ENCODE measurements at places on chromosomes 6 and 20.

DNA sequence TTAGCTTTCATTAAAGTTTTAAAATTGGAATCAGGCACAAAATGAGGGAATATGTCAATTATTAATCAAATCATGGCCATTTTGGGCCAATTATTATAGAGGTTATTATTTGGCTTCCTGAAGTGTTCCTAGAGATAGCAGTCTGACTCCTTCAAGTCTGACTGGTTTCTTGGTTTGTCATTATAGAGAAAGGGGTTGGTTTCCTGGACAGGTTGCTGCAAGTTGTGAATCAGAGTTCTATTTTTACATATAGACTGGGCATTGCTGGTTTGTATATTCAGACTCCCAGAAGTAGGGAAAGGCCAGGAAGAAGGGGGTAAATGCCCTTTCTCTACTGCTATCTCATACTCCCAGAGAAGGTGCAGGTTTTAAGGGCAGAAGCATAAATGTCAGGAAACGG lies 121.4 kb upstream of the CEP162 start:
- no peak for DNase-seq

DNA sequence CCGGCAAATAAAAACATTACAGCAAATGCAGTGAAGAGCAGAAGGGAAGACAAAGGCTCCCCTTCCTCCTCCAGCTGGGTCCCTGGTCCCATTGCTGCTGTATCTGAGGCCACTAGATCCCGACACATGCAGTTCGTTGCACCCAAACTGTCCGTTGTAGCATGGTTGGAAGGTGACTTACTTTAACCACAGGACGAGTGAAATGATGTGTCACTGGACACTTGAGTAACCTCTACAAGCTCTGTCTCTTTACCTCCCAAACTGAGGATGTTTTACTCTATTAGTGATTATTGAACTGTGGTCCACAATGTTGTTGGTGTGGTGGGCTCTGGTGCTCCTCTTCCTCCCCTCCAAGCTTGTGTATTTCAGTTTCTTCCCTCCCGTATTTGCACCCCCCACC lies 46.2 kb upstream of the ARMH2 start:
- no peak for DNase-seq

DNA sequence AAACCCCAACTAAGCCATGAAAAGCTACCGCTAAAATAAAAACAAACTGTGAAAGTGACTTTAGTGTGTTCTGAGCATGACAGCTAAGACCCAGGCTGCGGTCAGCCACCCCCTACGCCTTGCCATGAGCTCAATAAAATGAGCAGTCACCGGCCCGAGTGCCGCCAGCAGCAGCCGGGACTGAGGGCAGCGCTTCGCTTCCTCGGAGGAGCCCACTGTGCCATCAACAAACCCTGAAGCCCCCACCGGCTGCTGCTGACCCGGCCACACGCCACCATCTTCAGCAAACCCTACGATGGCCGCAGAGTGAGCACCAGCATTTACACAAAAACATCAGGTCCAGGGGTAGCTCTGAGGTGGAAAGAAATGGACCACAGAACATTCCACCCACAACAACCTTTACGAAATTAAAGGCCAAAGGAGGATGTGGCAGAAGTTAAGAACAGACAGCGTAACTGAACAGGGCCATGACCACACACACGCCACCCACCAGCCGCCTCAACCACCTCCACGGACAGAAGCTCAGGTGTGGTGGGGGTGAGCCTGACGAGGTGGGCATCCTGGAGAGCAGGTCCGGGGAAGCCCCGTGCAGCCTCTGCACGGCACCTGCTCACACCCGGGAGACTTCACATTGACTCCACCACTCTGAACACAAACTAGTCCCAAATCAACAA lies 67.0 kb downstream of the THBS2 start:
- no peak for DNase-seq

- no peak for DNase-seq
These were observed 162.0 kb upstream of the MLN start for GRCh38 chr6:33965766-33966165.

GRCh38 chr20:61279621-61280150 lies 27.6 kb downstream of the CDH4 start:
- DNase-seq: no peak

DNA sequence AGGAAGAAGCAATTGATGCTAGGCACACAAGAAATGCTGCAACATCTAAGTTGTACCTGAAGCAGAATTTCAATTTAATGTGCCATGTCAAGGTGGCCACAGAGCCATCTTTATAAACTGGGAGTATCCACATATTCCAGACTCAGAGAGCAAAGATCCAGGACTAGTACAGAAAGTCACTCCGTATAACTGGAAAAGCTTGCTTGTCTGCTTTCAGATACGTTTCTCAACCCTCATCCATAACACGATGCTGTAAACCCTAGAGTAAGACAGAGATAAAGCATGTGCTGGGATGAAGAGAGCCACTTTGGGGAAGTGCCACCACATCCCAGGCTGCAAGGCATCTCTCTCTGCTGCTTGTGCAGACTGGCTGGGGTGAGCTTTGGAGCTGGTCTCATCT lies 134.7 kb downstream of the PACRG start:
- DNase-seq: no peak
